Stimulated activated CD8-positive, alpha-beta memory T cell treated with anti-CD3 and anti-CD28 coated beads, Interleukin-4, amount 100 ng/mL, for 4 hours (primary cell): ENCODE measurements at places on chromosomes 6 and 20.

DNA sequence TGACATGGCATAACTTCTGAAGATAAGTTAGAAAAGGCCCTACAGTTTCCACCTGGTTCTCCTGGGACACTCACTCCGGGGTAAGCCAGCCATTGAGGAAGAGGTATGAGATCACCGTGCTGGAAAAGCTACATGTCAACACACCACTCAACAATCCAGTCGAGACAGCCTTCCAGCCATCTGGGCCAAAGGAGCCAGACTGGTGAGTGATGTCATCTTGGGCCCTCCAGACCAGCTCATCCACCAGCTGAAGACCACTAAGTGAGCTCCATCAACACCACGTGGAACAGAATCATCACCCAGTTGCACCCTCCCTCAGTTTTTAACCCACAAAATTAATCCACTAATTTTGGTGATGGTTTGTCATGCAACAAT is 32.3 kb upstream of the RSPO4 start:
- DNase-seq = no peak

- DNase-seq = no peak
Measured at GRCh38 chr20:63179687-63180568, 36.0 kb downstream of the YTHDF1 start.

DNA sequence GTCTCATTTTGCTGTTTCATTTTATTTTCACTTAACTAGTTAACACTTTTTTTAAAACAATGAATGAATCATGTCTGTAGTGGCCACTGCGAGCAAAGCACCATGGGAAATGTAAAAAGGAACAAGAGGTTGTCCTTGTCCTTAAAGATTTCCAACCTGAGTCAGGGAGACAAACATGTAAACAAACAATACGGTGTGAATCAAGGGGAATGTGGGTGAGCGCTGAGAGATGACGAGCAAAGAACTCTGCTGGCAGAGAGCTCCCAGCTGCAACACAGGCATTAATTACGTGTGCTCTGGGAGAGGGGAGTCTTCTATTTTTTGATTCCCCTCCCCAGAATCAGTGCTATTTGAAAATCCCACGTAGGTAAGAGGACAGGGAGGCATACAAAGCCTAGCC is 84.3 kb downstream of the ATXN1 start:
- no peak for DNase-seq

GRCh38 chr20:8693709-8694108 is 375.2 kb upstream of the PLCB4 start:
- DNase-seq = no peak

- no peak for DNase-seq
Measured at GRCh38 chr20:1860446-1860845, 34.8 kb upstream of the SIRPA start.

DNA sequence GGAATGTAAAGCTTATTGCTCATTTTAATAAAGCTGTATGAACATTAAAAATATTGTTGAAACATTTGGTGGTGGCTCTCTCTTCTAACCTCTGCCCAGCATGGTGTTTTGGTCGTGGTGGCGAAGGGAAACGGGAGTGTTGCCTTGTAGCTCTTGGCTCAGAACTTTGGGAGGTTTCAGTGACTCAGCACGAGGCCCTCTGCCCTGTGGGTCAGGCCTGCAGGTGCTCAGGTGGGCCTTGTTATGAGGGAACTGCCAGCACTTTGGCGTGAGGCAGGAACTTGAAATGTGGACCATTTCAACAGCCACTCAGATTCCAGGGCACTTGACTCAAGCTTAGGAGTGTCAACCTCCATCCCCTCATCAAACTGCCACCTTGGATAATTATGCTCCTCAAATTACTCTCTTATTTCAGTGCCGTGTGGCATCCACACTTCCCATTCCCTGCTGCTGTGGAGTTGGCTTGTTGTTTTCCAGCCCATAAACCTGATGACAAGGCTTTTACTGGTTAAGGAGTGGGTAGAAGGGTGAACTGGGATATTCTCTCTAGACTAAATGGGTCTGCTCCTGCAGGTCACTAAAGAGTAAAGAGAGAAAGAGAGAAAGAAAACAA is 36.3 kb downstream of the PRDM1 start:
- DNase-seq = no peak

- DNase-seq = no peak
Measured at GRCh38 chr6:40723967-40724366, 136.8 kb upstream of the LRFN2 start.

- DNase-seq = no peak
Measured at GRCh38 chr6:74656453-74656852, 549.4 kb downstream of the COL12A1 start.

- DNase-seq = no peak
Measured at GRCh38 chr20:53920647-53921245, 149.6 kb downstream of the BCAS1 start.
